ENCODE measurements at places on chromosomes 3 and 15.

DNA sequence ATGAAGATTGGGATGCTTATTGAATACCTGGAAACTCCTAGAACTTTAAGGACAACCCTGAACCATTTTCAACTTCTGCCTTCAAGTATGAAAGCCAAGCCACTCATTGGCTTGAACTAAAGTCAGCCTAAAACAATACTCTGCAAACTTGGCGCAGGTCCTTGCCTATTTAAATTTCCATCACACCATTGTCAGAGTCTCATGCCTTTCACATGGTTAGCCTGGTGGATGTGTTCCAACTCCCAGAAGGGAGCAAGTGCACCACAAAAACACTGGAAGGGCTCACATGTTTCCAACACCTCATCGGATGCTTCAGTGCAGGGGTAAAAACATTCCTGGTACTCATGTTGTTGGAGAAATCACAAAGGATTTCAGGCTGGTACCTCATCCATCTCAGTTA lies 511.6 kb upstream of the MDFIC2 start:
- no peak for DNase-seq

- DNase-seq: no peak
Observed at GRCh38 chr3:99191186-99191585, 289.7 kb upstream of the DCBLD2 start.

GRCh38 chr3:69092030-69092516 lies 7.3 kb downstream of the ARL6IP5 start:
- no peak for DNase-seq

DNA sequence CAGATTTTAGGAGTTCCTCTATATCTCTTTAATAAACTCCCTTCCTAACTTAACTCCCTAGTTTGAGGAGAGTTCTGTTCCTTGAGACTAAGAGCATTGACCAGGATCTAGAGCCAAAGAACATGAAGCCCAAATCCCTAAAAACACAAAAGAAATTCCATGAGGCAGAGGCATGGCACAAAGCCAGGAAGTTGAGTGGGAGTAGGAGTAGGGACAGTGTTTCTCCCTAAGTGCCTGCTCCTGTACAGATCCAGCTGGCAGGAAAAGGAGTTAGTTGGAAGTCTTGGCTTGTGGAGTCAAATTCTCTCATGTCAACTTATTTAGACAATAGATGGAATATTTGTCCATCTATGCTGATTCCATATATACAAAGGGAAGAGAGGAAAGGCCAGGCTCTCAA lies 11.4 kb downstream of the ACTC1 start:
- no peak for DNase-seq

DNA sequence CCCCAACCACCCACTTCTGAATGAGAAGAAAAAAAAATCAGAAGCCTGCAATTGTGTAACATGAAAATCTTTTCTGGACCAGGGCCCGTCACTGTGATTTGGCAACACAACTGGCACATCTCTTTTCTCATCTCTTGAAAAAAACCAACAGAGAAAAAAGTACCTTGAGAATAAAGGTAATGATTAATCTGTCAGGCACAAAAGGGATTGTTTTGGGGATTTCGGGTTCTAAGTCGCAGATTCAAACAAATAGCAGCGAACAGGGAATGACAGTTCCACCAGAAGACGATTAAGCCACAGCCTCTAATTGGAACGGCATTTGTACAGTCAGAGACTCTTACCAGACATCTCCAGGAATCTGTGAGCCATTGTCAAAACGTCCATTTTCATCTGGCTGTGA lies at the start of gene AQP9:
TSS of gene AQP9 (plus strand) at position 276 of the 400 bp plus-strand sequence. CDS start 185 bp downstream, outside the sequence.
- DNase-seq: no peak

GRCh38 chr3:64888165-64888564 lies 200.4 kb upstream of the ADAMTS9 start:
- DNase-seq: no peak

DNA sequence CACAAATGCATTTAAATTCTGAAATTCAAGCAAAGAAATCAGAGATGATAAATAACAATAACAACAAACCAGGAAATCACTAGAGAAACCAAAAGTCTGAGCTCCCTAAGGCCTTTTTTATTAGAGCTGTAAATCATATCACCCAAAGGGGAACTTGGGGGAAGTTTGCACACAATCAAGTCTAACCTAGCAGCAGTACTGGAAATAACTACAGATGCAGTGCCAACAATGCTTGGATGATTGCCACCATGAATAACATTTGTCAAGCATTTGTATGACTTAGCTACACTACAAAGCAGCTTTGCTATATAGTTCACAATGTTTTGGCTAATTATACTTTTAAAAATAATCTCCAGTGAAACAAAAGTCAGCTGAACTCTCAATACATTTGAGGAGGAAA lies 27.8 kb downstream of the SHQ1 start:
- peak; percentile 20 for DNase-seq

DNA sequence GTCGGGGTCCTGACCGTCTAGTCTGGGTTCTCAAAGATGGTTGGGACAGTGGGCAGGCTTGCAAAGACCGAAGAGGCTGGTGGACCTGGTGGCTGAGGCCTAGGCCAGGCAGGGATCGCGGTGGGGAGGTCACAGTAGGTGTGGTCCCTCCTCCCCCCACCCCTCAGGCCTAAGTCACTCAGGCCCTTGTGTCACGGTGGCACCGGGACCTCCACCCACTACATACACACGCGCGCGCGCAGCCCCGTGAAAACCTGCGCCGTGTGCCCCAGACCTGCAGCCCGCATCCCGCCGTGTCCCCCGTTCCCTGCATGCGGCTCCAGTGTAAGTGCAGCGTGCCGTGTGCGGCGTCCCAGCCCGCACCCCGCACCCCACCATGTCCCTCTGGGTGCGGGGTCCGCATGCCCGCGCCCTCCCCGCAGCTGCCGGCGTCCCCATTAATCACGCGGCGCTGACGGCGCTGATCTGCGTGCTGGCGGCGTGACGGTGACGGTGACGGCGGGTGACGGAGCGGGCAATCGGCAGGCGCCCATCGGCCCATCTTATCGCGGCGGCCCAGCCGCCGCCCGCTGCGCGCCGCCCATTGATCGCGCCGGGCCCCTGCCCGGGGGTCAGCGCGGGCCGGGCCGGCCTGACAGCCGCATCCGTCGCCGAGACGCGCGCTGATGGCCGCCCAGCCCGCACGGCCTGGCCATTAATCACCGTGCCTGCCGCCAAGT lies 24.4 kb downstream of the SEC61A1 start:
- DNase-seq: peak; percentile 42

DNA sequence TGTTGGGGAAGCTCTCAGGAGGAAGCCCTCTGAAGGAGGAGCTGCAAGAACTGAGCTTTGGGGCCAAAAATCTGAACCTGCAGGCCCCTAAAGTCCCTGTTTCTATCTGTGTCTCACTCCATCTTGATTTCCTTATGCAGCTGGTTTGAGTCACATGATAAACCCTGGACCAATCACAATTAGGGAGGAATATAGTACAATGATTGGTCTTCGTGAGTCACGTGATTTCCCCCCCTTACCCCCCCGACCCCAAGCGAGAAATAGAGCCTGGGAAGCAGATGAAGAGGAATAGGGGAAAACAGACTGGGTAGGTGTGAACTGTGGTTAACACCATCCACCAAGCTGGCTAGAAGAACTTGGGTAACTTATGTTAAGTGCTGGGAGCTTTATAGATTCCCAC lies 12.9 kb downstream of the CRABP1 start:
- DNase-seq: no peak

DNA sequence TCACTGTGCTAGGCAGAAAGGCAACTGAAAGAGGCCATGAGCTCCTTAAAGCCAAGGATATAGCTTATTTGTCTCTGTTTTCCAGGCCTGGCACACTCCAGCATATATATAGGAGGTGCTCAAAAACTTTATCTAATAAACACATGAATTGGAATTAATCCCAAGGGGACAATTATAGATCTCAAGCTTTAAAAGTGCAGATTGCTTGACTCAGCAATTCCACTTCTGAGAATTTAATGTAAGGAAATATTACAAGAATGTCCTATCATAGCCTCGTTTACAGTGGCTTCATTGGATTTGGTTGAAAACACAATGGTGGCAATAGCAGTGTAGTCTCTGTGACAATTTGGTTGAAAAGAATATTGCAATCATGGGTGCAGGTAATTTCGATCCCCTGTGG lies 267.3 kb downstream of the SHQ1 start:
- no peak for DNase-seq

- no peak for DNase-seq
Observed at GRCh38 chr15:60795889-60796288, 316.9 kb upstream of the ICE2 start.

- no peak for DNase-seq
Observed at GRCh38 chr3:171804618-171805389, 5.5 kb downstream of the PLD1 start.

GRCh38 chr3:72193771-72194430 lies 409.0 kb upstream of the PROK2 start:
- no peak for DNase-seq

DNA sequence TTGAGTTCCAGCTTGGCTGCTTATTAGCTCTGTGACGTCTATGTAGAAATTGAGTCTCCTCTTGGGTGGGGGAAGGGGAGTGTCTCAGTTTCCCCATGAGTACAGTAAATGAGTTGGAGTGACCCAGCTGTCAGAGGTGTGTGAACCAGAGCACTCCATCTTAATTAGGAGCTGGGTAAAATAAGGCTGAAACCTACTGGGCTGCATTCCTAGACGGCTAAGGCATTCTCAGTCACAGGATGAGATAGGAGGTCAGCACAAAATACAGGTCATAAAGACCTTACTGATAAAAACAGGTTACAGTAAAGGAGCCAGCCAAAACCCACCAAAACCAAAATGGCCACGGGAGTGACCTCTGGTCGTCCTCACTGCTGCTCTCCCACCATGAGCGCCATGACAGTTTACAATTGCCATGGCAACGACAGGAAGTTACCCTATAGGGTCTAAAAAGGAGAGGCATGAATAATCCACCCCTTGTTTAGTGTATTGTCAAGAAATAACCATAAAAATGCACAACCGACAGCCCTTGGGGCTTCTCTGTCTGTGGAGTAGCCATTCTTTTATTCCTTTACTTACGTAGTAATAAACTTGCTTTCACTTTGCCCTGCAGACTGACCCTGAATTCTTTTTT lies 222.4 kb downstream of the CACNA2D3 start:
- no peak for DNase-seq

DNA sequence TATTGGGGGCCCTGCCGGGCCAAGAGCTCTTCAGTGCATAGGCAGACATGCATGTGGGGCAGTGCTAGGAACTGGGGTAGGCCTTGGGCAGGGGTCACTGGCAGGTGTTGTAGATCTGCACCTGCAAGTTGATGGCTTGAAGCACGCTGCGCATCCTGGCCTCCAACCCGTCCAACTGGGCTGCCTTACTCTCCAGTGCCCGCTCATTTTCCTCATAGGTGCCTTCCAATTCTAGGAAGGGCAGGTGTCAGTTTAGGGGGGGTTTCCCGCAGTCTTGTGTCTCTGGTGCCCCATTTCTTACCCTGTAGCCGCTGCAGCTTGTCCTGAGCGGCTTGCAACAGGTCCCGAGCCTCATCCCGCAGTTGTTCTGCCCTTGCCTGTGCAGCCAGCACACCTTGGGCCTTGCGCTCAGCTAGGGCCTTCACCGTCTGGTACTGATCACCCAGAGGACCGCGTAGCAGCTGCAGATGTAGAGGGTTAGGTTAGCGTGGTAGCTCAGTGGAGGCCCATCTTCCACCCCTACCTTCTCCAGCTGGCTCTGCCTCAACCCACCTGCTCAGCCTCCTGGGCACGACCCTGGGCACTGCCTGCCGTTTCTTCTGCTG lies 611 bp upstream of the USP19 start:
- no peak for DNase-seq

DNA sequence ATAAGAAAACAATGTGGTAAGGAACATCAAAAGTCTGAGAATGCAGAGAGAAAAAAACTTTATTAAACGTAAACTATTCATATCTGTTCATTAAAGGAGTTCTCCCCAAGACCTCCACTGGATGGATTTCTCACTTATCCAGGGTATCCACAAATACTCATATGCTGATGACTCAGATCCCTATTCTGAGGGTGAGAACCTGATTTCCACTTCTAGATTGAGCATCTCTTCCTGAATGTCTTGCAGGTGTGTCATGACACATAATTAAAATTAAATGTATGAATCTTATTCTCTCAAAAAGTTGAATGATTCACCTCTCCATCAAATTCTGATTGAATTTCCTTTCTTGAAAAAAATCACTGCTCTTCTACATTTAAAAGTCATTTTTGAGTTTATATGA lies 199.9 kb downstream of the MFSD1 start:
- no peak for DNase-seq

All from NCI-H1105 treated with DMSO at 0.1 percent for 48 hours (cell line).